ENCODE measurements at places on chromosomes 11 and 22. TPM values are rescaled to one million over a fixed set of nuclear protein-coding genes. Genes with fewer than 3 reads are reported as not detected.
A peak's percentile ranks its signal among the peaks of the same experiment; 100 is the strongest.

GRCh38 chr22:24758164-24758799 lies 16.2 kb downstream of the PIWIL3 start:
- no peak for ATAC-seq

- peak; percentile 41 for ATAC-seq
Measured at GRCh38 chr22:41576877-41577276, 12.8 kb downstream of the PMM1 start.

Gene MMP12
- total RNA-seq = not detected

DNA sequence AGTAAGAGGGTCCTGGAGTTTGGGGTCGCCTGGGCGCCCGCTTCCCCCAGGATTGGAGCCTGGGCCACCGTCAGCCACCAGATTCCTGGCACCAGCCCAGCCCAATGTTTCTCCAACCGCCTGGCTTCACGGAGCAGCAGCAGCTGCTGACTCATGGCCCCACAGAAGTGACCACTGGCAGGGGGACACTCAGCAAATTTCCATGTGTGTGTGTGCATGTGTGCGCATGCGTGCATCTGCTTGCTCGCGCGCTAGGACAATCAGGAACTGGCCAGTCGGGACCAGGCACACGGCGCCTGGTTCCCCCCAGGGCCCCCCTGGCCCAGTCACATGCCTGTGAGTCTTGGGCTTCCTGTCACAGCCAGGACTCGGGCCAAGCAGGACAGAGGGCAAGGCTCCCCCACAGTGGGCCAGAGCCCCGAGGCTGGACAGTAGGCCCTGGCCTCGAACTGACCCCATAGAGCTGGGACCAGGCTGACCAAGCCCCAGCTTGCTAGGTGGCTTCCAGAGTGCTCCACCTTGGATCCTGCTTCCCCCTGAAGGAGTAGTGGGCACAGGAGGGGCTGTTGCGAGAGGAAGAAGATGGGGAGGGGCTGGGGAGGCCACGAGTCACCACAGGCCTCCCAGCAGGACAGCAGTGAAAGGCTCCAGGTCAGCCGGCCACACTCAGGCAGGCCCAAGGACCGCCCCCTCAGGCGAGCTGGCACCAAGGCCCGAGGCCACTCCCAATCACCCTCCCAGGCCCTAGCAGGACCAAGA lies 3.2 kb downstream of the CTSD start:
- peak; percentile 51 for ATAC-seq

Gene TPCN2
- 16.8 TPM for total RNA-seq

- ATAC-seq = no peak
Measured at GRCh38 chr22:27791159-27791858, 10.2 kb downstream of the MN1 start.

Gene C11orf87
- 0.13 TPM for total RNA-seq

Gene KMT5B
- total RNA-seq = 36.5 TPM

Gene OR56A1
- not detected for total RNA-seq

- ATAC-seq = no peak
Measured at GRCh38 chr11:101996111-101996510, 51.1 kb upstream of the CFAP300 start.

DNA sequence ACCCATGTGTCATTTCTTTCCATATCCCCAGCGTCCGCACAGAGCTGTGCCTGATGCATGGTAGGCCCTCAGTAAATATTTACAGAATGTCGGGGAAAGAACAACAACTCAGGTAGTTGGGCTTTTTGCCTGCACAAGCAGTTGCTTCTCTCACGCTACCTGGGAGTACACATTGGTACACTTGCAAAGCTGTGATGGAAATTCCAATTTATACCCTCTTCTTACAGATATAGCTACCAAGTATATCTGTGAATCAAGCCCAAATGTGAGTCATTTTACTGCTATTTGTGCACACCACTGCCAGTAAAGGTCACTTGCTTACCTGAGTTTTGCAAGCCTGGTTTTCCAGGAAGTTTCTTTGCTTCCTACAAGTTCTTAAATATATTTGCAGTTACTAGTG lies 333.0 kb upstream of the NARS2 start:
- ATAC-seq = no peak

- no peak for ATAC-seq
Measured at GRCh38 chr11:44711787-44712608, 14.8 kb upstream of the TSPAN18 start.

Gene TYMP
- total RNA-seq = 55.1 TPM

DNA sequence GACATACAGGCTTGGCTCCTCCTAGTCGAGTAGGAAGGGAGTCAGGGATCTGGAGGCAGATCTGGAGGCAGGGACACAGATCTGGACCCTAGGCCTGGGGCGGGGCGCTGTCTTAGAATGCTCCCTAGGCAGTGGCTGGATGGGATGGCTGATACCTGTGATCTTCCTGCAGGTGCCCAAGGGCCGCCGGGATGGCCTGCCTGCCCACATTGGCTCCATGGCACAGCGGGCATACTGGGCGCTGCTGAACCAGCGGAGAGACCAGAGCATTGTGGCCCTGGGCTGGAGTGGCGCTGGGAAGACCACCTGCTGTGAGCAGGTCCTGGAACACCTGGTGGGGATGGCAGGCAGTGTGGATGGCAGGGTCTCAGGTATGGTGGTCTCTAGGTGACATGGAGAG lies 35.4 kb downstream of the MYO18B start:
- no peak for ATAC-seq

Gene PANX2
- total RNA-seq = 0.46 TPM

GRCh38 chr11:132142554-132142953 lies 772.1 kb downstream of the NTM start:
- ATAC-seq = no peak

Gene SRSF8
- 34.9 TPM for total RNA-seq

DNA sequence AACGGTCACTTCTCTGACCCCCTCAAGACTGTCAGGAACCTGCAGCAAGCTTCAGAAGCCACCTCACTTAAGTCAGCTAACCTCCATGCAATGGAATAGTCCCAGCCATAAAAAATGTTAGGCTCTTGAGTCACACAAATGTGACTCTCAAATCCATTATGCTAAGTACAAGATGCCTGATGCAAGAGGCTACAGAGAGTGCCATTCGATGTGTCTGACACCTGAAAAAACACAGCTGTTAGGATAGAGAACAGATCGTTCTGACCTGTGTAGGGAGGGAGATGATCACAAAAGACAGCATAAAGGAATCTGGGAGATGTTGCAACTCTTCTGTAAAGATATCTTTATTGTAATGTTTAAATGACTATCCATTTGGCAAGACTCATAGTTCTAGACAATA lies 712.4 kb downstream of the TBC1D22A start:
- no peak for ATAC-seq

Gene SEPTIN3
- total RNA-seq = 0.13 TPM
